AG09309 (cell line): ENCODE measurements at places on chromosomes 5 and 9.
A peak's percentile ranks its signal among the peaks of the same experiment; 100 is the strongest.

GRCh38 chr5:155728857-155729683 lies 597.9 kb upstream of the SGCD start:
- DNase-seq = no peak

DNA sequence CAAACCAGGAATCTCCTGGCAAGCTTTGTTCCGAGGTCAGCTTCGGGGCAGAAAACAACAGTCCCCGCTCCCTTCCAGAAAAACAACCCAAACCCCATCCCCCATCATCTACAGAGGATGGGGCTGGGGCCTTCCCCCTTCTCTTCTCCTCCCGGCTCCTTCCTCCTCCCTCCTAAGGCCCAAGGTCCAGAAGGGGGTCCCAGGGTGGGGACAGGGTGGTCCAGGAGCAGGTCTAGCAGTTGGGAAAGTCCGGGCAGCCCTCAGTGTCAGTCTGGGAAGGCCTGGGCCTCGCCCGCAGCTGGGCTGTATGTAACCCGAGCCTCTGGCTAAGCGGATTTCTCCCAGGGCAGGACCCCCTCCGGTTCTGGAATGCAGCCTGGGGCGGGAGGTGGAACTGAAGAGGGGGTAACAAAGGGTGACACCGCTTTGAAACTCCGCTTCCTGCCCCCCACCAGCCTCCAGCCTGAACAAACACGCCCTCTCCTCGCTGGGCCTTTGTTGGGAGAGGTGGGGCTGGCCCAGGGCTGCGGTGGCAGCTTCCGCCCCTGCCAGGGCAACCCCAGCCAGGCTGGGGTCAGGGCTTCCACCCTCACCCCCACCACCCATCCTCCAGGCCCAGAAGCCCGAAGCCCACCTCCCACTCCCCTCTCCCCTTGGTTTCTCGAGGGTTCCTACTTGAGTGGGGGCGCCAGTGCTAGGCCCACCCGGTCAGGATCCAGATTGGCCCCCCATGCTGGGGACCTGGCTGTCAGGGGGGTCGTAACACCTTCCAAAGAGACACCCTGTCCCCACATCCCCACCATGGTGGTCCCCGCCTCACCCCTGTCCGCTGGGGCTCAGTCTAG lies 63.5 kb downstream of the C9orf50 start:
- DNase-seq = peak; percentile 23

GRCh38 chr9:128643519-128644300 lies 12.9 kb downstream of the DYNC2I2 start:
- no peak for DNase-seq

DNA sequence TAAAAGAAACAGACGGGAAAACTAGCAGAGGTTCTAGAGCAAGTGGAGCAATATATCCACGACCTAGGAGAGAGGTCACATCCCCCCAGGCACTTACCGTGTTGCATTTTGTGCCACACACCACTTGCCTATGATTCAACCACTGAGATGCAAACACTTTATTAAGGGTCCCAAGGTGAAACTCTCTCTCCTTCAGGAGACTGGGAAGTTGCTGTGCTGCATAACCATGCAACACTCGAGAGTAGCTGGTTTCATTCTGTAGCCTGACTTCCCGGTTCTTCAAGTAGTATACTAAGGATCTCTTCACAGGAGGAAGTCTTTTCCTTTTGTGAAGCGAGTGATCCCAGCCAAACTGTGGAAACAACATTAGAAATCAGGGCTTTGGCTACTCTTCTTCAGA lies 1.6 kb downstream of the DCAF12 start:
- DNase-seq = no peak

- DNase-seq = no peak
These were observed 47.4 kb downstream of the FNBP1 start for GRCh38 chr9:129995409-129996160.

GRCh38 chr9:136255896-136256890 lies 10.6 kb upstream of the QSOX2 start:
- DNase-seq = no peak

DNA sequence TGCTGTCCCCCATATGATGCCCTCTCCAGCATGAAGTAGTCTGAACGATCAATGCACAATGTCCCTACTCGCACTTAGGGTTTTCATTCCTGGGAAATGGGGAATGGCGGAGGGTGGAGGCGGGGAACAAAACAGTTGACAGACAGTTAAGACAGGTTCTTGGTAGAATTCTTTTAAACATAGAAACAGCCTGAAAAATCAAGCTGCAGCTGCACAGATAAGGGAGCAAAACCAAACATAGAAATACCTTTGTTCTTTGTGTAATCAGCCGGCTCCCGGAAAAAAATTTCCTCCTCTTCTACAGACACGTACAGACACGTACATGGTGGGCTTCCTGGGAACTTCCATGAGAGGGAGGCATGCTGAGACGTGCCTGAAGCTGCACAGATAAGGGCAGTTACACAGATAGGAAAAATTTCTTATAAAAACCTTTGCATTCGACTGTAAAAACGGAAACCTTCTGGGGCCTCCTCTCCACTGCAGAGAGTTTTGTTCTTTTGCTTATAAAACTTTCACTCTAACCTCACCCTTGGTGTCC lies 662.4 kb upstream of the PTPRD start:
- no peak for DNase-seq

- no peak for DNase-seq
These were observed 59.9 kb downstream of the PFDN1 start for GRCh38 chr5:140242890-140243585.
